Brain microvascular endothelial cell (primary cell): ENCODE measurements at places on chromosomes 16 and 17.

DNA sequence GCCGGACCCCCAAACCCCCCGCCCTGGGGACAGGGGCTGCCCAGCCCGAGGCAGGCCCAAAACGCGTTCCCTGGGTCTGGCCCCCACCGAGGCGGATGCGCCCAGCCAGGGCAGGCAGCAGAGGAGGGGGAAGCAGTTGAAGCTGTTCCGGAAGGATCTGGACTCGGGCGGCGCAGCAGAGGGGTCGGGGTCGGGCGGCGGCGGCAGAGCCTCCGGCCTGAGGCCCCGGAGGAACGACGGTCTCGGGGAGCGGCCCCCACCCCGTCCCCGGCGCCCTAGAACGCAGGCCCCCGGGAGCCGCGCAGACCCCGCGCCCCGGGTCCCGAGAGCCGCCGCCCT, 22.9 kb upstream of the ZFPM1 start:
- no peak for DNase-seq

DNA sequence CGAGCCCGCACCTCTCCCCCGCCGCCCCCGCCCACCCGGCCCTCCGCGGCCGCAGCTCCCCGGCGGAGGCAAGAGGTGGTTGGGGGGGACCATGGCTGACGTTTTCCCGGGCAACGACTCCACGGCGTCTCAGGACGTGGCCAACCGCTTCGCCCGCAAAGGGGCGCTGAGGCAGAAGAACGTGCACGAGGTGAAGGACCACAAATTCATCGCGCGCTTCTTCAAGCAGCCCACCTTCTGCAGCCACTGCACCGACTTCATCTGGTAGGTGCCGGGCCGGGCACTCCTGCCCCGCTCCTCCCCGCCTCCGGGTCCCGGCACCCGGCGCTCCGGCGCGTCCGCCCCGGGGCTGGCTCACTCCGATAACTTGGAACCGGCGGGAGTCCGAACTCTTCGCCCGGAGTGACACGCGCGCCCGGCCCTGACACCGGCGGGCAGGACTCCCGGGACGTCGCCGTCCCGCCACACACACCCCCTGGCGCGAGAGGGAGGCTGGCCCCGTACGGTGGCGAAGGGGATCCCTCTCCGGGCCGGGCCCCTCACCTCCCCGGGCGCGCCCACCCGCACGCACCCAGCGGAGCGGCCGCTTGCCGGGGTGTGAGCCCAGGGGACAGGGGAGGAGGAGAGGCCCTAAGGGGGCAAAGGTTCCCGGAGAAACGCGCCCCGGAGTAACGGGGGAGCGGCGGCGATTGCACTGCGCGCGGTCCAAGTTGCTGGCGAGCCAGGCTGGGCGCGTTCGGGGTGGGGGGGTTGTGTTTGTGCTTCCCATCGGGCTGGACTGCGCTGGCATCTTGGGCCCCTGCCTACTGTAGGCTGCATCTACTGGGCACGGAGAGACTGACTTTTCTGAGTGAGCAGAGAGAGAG, 581 bp downstream of the PRKCA start:
- DNase-seq, result peak; percentile 12

- DNase-seq, result no peak
These were observed 35.1 kb upstream of the CREBBP start for GRCh38 chr16:3915426-3916260.

- no peak for DNase-seq
These were observed 44.3 kb upstream of the SMURF2 start for GRCh38 chr17:64706224-64707049.

- no peak for DNase-seq
These were observed 16.6 kb downstream of the COL1A1 start for GRCh38 chr17:50184611-50185398.

- DNase-seq, result no peak
These were observed 31.8 kb downstream of the HASPIN start for GRCh38 chr17:3755335-3756030.

DNA sequence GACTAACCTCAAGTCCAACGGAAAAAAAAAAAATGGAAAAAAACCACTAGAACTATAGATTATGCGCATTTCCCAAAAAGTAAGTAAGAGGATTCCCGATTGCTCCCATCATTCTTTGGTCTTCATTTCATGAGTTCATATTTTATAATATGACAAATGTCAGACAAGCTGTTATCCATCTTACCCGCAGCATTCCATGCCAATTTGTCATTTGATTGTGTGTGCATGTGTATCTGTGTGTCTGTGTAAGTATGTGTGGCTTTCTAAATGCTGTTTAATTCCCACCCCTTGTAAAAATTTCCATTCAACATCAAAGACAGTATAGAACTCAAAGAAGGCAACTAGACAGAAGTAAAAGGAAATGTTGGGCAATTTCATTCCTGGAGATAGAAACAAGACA, 434.1 kb downstream of the CDH11 start:
- no peak for DNase-seq

DNA sequence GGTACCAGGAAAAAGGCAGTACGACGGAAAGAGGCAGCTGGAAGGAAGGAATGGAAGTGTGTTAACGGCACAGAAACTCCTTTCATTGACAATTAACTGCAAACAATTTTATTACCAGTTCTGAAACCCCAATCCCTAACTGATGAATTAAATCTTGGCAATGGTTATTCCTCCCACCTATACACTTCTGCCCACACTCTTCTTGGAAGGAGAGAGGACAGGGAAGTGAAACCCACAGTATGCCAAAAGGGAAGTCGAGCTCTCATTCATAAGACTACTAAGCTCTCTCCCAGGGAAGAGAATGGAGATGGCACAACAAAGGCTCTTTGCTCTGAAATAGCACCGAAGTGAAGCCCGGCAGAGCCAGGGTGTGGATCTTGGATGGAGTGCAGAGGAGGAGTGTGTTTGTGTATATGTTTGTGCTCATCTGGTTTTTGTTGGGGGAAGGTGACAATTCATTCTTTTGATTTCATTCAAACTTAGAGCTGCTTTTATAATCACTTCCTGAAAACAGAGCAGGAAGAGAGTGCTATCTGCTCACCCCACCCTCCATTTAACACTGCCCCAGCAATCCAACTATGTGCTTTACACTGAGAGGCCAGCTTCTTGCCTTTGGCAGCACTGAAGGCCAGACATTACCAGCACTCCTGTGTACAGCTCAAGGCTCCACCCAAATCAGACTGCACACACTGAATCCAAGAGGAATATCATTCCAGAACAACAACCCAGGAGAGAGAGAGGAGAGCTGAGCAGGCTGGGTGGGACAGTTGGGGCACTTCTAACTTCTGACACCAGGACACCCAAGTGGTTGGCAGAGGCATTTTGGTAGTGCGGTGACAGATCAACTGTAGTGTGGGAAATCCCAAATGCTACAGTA, 68.7 kb downstream of the HIC1 start:
- DNase-seq, result no peak

DNA sequence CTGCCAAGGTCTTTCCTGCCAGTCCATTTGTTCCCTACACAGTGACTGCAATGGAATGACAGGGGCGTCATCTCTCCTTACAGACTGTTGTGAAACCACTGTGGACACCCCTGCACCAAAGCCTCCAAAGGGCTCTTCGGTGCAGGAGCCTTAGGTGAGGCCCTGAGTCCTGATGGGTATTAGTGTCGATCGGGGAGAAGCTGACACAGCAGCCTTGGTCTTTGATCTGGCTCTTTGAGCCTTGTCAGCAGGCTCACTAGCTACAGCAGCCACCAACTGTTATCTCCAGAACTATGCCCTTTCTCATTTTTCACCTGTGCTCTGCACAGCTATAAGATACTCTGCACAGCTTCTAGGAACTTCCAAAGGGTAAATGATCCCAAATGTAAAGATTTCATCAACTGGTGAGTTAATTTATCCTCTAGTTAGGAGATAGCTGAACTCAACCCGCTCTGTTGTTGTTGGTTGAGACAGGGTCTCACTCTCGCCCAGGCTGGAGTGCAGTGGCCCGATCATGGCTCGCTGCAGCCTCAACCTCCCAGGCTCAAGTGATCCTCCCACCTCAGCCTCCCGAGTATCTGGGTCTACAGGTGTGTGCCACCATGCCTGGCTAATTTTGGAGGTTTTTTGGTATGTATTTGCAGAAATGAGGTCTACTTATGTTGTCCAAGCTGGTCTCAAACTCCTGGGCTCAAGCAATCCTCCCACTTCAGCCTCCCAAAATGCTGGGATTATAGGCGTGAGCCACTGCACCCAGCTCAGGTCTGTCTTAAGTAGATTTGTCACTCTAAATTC, 19.7 kb downstream of the G6PC1 start:
- no peak for DNase-seq

GRCh38 chr17:55005520-55005919, 37.0 kb downstream of the STXBP4 start:
- DNase-seq, result peak; percentile 46

GRCh38 chr16:86602521-86602920, 24.2 kb downstream of the FOXL1 start:
- DNase-seq, result no peak

DNA sequence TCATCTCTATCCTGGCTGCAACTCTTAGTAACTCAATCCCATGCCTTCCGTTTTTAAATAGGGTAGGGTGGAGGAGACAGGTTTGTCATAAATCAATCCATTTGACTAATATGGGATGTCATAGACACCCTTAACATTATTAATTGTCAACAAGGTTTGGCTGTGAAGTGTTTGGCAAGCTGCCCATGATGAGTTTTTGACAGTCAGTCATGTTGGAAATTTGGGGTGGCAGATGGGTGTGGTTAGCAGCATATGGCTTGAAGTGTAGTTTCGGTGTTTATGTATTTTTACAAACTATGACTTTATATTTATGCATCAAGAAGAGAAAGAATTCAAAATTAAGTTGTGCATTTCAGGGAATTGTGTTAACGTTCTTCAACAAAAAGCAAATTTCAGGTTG, 221.8 kb upstream of the CDH5 start:
- DNase-seq, result no peak

DNA sequence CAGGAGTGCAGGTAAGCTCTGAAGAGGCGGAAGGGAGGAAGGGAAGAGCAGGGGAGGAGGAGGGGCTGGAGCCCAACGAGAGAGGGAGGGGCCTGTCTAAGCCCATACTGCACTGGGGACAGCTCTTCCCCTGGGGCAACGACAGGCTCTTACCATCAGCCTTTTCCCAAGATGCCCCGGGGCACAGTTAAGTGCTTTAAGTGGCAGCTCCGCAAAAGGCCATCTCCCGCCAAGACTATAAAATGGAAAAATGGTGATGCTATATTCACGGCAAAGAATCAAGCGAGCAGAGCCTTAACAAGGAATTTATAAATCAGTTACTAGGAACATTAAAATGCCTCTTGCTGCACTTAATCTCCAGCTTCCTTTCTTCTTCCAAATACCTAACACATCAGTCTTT, 110.2 kb upstream of the NLRP1 start:
- DNase-seq, result no peak

- DNase-seq, result no peak
These were observed 15.5 kb downstream of the ASIC2 start for GRCh38 chr17:33277436-33278100.
